Activated T-helper 1 cell treated with anti-CD3 and anti-CD28 coated beads, Interleukin-2, amount 50 U/mL, for 16 hours (primary cell): ENCODE measurements at places on chromosomes 1 and 21.

DNA sequence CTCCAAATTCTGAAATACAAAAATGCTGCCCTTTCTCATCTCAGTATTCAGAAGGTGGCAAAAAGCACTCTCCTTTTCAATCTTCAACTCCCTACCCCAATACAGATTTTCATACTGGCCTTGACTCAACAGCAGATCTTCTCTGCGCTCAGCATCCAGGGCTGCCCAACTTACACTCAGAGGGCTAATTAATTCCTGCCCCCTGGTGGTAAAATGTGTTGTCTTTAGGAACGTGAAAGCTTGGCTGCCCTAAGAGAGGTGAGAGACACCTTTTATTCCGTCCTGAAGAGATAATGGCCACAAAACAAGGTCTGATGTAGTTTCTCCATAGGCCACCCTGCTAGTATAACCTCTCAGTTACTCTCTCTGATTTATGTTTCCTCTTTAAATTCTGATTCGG lies 25.0 kb downstream of the KRTAP24-1 start:
- DNase-seq = no peak

DNA sequence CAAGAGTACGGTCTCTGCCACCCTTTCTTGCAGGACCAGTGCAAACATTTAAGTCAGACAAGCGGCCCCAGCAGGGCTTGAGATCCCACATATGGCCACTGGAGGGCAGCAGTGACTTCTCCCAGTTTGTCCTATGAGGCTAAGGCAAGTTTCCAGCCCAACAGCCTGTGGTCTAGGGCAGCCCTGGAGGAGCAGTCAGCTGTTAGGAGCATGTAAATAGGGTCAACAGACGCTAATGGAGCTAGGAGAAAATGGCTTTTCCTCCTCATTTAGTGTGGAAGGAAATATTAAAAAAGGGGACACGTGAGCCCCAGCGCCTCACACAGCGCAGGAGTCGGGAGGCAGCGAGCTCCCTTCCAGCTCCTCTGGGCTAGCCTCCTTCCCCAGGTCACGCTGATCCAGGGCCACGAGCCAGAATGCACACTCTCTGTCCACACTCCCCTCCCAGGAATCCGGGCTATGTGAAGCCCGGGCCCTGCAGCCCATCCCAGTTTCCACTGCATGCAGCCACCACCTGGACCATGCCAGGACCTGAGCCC lies 95.6 kb downstream of the LAMC2 start:
- peak; percentile 41 for DNase-seq

GRCh38 chr1:34870395-34870794 lies 10.8 kb upstream of the SMIM12 start:
- no peak for DNase-seq

DNA sequence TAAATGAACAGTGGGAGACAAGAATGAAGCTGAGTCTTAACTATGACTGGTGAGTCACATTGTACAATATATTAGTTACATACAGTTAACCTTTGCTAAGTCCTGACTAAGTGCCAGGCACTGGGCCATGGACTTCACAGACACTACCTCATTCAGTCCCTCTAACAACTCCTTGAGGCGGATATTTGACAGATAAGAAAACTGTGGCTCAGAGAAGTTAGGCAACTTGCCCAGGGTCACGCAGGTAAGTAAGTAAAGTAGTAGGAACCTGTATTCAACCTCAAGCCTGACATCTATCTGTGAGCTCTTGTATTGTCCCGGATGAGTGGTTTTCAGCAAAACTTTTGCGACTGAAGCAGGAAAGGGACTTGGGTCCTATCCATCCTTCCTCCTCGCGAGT lies 62.1 kb downstream of the GNG12 start:
- no peak for DNase-seq

DNA sequence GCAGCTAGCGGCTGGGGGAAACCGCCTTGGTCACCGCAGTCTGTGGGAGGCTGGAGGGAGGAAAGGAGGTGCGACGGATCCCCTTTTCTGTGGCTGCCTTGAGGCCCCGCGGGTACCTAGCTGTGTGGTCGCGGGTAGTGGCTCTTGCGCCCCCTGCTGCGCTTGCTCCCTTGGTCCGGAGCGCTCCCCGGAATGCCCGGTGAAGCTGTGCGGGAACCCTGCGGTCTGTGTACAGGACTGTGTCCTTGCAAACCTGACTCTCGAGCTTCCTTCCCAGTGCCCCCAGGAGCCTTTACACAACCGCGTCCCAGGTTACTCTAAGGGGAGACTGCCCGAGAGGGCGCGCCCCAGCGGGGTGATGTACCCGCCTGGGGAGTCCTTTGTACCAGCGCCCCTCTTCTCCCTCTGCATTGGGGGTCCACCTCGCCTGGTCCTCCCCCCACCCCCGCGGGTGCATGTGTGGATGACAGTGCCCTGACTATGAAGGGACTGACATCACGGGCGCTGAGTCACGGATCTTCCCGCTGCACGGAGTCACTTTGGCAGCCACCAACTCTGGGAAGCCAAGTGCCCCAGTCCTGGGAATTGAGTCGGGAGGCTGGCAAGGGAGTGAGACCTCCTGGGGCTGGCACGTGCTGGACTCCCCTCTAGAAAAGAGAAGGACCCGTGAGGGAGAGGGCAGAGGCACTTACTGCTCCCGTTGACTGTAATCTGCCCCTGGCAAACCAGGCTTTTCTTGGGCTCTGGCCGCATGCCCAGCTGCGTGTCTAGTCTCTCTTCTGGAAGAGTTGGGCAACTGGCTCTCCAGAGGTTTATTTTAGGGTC lies 816 bp downstream of the IL6R start:
- no peak for DNase-seq

GRCh38 chr1:26029864-26030481 lies 8.4 kb downstream of the EXTL1 start:
- no peak for DNase-seq

- DNase-seq = no peak
Observed at GRCh38 chr1:97630948-97631347, 289.9 kb downstream of the DPYD start.

- no peak for DNase-seq
Observed at GRCh38 chr1:208652296-208653160, 408.3 kb upstream of the PLXNA2 start.

DNA sequence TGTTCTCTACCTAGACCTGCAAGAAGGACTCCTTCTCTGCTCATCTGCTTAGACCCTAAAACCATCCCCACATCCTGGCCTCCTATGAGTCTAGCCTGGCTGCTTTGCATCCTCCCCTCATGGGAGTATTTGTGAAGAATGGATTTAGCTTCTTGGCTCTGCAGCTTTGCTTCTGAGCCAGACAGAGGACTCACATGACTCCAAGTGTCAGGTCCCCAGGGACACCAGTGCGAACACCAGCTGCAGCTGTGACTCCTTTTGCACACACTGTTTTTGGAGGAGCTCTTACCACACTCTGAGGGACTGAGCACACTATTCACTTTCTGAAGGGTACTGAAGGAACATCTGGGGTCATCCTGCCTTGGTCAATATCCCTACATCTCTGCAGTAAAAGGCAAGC lies 131.8 kb upstream of the SGIP1 start:
- no peak for DNase-seq

- DNase-seq = no peak
Observed at GRCh38 chr1:233704898-233705723, 91.2 kb downstream of the KCNK1 start.

DNA sequence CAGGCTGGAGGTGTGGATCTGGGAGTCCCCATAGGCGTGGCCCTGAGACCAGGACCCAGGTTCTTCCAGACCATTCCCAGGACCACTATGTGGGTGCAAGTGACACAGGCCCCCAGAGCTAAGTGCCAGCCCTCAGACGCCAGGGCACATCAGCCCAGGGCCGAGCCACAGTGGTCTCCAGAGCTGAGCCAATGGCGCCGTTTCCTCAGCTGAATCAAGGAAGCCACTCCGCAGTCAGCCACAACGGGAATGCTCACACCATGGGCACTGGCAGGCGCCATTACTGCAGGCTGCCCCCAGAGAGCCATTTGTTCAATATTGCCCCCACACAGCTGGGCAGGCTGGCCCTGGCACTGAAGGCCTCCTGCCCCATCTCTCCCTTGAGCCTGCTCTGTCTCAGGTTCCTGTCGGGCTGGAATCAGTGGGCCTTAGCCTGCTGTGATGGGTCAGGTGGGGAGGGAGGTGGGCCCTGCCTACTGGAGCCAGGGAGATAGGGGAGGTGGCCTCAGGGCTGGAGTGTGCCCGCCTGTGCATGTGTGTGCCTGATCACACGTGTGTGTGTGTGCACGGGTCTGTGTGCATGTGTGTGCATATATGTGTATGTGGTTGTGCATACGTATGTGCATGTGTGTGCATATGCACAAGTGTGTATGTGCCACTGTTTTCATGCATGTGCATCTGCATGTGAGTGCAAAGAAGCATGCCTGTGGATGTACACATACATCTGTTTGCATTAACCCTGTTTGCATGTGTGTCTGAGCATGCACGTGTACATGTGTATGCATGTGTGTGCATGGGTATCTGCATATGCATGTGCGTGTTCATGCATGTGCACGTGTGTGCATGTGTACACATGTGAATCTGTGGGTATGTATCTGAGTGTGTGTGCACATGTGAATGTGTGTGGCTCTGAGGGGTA lies 6.1 kb downstream of the GJC2 start:
- no peak for DNase-seq

GRCh38 chr1:232629250-232630046 lies 485 bp downstream of the SIPA1L2 start:
- no peak for DNase-seq

DNA sequence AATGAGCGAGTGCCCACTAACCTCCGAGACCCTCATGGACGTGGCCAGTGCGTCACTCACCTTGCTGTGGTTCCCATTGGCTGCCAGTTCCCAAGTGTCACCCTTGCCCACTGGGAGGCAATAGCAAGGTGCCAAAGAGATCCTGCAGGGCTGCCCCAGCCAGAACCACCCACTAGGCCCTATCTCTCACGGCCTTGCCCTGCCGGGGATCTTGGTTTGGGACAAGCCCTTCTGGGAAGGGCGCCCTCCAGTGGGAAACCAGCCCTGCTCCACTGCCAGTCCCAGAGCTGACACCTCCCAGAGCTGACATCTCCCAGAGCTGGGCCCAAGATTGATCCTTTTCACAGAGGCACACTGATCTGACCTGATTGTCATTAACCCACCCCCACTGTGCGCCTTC lies 2.1 kb upstream of the SELENON start:
- no peak for DNase-seq

DNA sequence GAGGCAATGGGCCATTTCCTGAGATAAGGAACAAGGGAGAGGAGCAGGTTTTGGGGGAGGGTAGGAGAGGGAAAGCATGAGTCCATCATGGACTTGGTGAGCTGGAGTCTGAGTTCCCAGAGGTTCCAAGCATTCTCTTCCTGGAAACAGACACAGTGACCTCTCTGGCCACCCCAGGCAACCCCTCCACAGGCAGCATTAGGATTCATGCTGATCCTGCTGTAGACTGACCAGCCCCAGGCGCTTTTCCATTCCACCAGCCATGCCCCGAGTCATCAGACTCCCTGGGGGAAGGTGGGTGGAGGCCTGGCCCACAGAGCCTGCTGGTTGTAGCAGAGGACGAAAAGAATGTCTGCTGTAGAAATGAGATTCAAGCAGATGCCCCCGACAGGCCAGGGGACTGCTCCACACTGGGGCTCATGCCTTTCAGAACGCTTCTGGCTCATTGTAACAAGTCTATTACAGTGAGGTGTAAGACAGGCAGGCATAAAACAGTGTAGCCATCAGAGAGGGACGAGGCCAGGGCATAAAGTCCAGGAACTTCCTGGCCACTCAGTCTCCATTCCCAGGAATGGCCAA lies 52.2 kb downstream of the KCND3 start:
- DNase-seq = no peak

- DNase-seq = no peak
Observed at GRCh38 chr1:177596485-177596884, 373.4 kb downstream of the SEC16B start.

DNA sequence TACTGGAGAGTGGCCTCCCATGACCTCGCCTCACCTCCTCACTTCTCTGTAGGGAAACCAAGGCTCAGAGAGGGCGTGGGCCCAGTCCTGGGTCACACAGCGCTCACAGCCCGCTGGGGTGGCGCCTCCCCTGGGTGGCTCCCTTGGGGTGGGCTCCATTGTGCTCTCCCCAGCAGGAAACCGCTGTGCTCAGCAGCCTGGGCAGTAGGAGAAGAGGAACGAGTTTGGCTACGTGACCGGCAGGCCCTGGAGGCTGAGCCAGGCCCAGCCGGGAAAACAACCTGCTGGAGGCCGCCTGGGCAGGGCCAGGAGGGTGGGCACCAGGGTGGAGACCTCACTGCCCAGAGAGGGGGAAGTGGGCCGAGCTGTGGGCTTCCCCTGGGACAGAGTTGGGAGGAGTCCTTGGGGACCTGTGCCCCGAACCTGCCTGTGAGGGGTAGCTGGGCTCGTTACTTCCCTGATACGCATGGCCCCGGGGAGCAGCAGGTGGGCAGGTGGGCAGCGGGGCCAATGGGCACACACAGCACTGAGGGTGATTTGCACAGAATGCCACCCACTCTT lies 15.0 kb upstream of the FAM131C start:
- no peak for DNase-seq

DNA sequence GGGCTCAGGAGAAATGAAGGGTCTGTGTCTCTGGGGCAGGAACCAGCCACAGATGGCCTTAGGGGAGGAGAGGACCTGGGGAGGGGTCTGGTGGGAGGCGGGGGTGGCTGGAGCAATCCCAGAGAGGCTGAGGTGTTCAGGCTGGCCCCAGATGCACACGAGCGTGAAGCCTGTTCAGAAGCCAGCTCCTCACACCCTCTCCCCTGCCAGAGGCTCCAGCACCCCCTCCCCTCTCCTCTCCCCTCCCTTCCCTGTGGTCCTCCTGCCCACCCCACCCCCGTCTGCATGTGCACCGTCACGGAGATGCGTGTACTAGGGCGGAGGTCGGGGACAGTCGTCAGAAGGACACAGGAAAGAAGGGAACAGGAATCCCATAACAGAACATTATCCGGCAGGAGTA lies 115.0 kb upstream of the COL6A1 start:
- DNase-seq = no peak

DNA sequence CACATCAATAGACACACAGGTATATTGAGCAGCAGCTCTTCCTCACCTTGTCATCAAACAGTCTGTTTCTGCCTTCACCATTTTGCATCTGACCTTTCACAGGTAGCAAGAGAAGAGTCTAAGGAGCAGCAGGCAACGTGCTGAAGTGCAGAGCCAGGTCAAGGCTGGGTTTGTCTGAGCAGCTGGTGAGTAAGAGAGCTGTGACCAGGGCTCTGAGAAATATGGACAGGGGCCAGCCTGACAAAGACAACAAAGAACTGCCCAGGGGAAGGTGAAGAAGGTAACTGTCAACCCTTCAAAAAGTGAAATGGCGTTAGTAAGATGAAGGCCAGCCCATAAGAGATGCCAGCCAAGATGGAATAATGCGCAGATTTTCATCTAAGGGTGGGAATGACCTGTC lies 58.9 kb upstream of the LRRC8D start:
- no peak for DNase-seq

- no peak for DNase-seq
Observed at GRCh38 chr1:211324992-211325775, 1.4 kb upstream of the TRAF5 start.

GRCh38 chr1:42043811-42044210 lies 109.4 kb upstream of the GUCA2B start:
- DNase-seq = no peak

DNA sequence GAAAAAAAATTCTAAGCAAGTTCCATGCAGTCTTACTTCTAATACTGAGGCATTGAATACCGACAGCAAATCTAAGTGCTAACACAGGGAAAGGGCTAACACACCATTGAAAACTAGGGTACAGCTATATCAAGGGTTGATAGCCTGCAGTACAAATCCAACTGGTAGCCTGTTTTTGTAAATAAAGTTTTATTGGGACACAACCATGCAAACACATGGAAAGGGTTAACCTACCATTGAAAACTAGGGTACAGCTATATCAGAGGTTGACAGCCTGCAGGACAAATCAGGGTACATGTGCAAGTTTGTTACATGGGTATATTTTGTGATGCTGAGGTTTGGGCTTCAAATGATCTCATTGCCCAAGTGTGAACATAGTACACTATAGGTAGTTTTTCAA lies 212.9 kb downstream of the HIVEP3 start:
- DNase-seq = no peak
